ENCODE measurements at places on chromosomes 11 and 22.
A peak's percentile ranks its signal among the peaks of the same experiment; 100 is the strongest.

GRCh38 chr11:32527261-32528175 is 56.1 kb upstream of the EIF3M start:
- no peak for DNase-seq

- no peak for DNase-seq
Measured at GRCh38 chr22:44597616-44598015, 99.6 kb upstream of the RTL6 start.

DNA sequence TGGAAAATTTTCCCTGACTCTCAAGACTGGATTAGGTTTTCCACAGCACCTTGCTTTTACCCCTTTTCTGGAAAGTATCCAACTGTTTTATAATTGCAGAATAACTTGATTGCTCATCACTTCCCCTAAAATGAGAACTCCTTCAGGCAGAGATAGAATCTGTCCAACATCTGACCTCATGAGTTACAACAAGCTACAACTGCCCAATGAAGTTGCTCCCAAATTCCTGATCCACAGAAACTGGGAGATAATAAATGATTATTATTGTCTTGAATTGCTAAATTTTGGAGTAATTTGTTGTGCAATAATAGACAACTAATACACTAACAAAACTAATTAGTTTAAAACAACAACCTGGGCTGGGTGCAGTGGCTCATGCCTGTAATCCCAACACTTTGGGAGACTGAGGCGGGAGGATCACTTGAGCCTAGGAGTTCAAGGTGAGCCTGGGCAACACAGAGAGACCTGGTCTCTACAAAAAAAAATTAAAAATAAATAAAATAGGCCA is 10.0 kb upstream of the CCDC83 start:
- no peak for DNase-seq

DNA sequence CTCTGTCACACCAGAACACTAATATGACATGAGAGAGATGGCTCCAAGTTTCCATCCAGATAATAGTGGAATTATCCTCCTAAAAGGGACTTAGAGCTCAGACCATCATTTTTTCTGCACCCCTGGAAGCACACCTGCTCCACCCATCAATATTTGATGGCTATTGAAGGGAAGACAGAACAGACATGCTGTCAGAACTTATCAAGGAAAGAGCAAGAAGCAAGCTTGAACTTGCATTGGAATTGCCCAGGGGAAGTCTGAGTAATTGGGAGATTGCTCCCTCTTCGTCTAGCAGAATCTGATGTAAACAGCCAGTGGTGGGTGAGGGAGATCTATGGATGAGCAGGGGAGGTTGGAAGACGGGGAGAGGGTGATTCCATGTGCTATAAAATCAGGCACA is 874.4 kb upstream of the TENM4 start:
- DNase-seq, result no peak

GRCh38 chr11:122917311-122917710 is 34.8 kb downstream of the JHY start:
- DNase-seq, result no peak

GRCh38 chr11:6618117-6619003 is 862 bp downstream of the TPP1 start:
- DNase-seq, result peak; percentile 69

DNA sequence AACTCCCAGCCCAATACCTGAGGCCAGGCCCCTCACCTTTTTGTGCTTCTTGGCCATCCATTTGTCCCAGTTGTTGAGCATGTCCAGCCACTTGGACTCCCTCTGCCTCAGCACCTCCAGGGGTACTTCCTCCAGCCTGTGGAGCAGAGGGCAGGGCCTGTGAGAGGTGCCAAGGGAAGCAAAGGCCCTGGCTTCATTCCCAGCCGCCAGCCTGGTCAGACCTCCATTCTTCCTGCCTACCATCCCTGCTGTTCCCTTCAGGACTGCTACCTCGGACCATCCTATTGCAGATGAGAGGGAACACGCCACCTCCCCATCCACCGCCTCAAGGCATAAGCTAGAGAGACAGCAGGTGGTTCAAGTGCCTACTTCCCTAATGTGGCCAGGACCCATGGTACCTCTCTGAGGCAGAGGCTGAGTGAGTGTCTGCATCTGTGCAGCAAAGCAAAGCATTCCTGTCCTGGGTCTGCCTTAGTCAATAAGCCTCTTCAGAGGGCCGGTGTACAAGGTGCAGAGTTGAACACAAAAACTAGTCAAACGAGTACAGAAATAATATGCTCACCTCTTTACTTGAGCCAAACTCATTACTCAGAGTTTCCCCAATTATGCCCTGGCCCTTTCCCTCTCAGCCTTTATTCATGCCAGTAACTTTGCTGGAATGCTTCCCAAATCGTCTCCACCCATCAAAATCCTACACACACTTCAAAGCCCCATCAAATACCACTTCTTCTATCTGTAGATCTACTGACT is 15.4 kb upstream of the CASTOR1 start:
- DNase-seq, result no peak

DNA sequence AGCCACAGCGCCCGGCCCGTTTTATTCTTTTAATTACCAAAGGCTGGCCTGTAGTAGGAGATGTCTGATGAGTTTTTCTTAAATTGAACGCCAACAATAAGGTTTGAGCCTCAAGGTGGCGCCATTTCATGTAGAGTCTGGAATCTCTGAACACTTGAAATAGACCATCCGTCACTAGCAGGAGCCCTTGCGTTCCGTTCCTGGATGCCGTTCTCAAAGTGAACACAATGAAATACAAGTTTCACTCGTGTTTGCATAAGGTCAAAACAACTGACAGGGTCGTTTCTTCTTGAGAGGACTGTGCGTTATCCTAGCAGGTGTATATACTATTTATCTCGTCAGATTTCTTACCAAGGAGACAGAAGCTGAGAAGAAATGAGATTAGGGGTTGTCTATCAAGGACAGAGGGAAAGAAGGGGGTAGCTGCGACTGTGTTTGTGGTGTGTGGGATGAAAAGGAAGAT is 18.7 kb upstream of the SCGB1D1 start:
- DNase-seq, result peak; percentile 49

- no peak for DNase-seq
Measured at GRCh38 chr22:26342745-26343410, 86.2 kb upstream of the ASPHD2 start.

GRCh38 chr22:30947173-30947815 is 21.3 kb downstream of the MORC2 start:
- no peak for DNase-seq

GRCh38 chr11:88378422-88379066 is 41.0 kb upstream of the CTSC start:
- no peak for DNase-seq

DNA sequence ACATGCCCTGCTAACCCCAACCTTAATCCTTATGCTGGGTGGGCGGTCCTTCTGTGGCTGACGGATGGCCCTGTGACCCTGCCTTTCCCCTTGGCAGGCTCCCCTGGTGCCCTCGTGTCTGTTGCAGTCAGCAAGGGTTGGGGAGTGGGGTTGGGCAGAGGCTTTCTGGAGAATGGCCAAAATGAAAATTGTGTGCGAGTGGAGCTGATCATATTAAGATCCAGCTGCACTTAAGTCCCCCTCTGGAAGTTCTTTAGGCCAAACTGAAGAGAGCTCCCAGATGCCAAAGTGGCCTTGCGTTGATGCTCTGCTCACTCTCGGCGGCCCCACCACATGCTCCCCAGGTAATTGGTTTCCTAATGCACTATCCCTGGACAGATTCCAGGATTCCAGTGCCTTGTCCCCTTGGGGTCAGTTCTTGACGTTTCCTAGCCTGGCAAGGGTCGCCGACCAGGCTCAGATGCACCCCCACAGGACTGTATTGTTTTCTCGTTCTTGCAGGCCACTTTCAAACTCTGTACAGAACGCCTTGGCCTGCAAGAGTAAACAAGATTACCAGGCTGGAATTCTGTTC is 16.4 kb upstream of the C11orf96 start:
- no peak for DNase-seq

DNA sequence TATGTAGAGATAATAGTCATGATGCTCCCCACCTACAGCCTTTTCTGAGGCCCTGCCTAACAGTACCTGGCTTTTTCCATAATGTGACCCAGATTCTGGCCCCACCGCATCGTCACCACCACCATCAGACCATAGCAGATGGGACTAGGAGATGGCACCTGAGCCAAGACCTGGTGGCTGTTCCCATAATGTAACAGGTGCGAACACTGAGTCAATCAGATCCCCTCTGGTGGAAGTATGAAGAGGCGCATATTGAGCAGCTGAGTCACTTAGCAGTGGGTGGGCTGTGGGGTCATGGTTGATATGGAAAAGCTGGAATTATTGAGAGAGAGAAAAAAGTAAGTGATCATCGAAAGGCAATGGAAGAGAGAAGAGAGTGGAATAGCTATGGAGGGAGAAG is 578.0 kb upstream of the CADM1 start:
- no peak for DNase-seq

DNA sequence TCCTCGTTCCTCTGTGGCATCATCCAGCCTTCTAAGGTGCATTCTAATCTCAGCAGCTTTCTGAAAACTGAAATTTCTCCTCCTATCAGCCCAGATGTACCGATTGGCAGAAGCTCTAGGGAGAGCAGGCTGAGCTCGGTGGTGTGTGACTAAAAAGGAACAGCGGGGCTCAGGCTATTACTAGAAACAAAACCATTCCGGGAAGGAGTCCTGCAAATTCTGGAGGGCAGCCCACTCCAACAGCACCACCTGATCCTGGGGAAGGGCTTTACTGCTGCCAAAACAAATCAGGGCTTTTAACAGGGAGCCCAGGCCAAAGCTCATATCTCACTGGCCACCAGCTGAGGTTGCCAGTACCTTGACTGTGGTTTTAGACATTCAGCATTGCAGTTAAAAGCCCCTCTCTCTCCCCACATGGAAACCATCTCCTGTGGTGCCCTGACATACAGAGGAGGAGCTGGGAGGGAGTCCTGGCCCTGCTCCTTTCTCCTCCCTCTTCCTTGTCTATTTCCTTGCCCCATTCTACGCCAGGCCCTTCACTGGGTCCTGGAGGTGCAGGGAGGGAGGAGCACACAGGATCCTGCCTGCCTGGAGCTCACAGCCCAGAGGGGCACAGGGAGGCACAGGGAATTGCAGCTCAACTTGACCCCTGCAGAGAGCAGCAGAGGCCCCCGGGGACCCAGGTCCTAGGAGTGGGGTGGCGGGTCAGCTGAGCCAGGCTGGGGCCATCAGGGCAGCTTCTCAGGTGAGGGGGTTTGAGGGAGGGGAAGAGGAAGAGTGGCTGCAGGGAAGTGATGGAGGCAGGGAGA is 889 bp downstream of the PLAAT4 start:
- DNase-seq, result peak; percentile 8

DNA sequence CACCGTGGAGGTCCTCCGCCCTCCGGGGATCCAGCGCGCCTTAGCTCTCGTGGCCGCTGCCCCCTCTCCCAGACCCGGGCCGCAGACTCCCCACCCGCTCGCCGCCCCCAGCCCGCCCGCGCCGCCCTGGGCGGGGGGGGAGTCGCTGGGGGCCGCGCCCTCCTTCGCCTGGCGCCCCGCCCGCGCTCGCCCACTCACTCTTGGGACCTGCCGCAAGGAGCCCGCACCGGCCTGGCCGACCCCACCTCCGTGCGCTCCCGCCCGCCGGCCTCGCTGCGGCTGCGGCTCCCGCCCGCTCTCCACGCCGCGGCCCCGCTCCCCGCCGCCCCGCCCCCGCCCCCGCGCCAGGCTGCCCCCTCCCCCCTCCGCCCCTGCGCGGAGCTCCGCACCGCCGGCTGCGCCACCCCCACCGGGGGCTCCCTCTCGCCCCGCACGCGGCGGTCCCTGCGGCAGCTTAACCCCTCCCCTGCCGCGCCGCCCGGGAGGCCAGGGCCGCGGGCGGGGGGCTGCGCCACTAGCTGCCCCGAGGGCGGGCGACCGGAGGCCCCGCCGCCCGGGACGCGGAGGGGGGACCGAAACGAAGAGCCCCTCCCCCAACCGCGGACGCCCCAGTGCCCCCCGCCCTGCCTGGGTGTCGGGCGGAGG is 724 bp upstream of the RASGRP2 start:
- peak; percentile 41 for DNase-seq

- DNase-seq, result no peak
Measured at GRCh38 chr22:50269573-50269969, 609 bp downstream of the MAPK11 start.

- no peak for DNase-seq
Measured at GRCh38 chr11:6572215-6572614, 31.2 kb downstream of the RRP8 start.

DNA sequence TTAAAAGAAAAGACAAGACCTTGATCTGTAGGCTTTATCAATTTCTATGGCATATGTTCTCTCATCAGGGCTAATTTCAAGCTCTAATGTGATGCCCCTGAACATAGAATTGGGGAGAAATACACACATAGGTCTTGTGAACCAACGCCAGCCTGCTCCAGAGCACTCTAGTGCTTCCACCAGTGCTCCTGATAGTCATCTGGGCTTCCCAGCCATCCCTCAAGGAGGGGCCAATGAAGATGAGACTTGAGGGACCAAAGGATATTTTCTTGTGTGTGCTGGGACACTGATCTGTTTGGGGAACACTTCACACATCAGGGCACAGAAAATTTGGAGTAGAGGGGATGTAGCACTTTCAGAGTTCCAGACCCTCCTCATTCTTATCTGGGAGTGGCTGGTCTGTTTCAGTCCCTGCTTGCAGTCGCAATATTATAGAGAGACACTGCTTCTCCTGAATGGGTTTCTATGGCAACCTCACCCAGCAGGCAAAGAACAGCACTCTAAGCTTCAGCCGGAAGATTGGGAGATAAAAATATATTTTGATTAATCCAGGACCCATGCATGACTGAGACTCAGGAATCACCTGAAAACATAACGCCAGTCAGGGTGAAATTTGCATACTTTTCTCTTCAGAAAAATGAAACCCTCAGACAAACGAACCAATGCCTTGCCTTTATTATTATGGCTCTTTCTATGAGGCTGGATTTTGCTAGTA is 28.4 kb upstream of the SCN3B start:
- DNase-seq, result no peak

GRCh38 chr11:29518389-29519174 is 498.2 kb downstream of the KCNA4 start:
- DNase-seq, result no peak

DNA sequence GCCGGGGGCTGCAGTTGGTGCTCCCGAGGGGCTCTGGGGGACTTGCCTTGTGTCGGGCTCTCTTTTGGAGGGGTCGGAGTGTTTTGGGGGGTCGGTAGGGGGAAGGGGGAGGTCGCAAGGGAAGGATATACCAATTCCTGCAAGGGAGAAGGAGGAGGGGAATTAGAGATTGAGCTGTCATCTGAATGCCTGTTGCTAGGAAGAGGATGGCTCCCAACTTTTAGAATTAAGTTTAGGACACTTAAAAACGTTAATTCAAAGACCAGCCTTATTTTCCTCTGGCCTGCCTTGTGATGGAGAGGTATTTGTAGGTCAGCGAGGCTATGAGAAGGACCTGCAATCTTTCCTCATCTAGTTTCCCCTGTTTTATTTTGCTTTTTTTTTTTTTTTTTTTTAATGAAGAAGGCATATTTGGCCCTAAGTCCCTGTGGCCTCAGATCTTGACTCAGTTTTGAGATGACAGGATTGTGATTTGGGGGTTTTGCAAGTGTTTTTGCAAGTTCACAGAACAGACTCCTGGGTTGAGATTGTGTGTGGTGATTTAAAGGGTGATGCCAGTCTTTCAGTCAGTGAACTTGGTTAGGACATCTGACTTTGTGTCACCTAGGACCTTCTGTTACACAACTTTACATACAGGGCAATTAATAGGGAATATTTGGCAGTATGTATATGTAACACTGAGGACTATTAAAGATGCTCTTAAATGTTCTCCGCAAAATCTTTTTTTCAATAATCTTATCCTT is 672 bp downstream of the TMEM135 start:
- no peak for DNase-seq

Measured in stimulated activated naive CD4-positive, alpha-beta T cell treated with Interleukin-2 at 50 U/mL for 16 hours (primary cell).